NCI-H1048 (cell line): ENCODE measurements at places on chromosomes 4 and X.
A peak's percentile ranks its signal among the peaks of the same experiment; 100 is the strongest.

GRCh38 chr4:66649236-66649635 lies 896.1 kb downstream of the CENPC start:
- no peak for DNase-seq

- DNase-seq: no peak
Measured at GRCh38 chrX:42955349-42955748, 177.4 kb upstream of the PPP1R2C start.

DNA sequence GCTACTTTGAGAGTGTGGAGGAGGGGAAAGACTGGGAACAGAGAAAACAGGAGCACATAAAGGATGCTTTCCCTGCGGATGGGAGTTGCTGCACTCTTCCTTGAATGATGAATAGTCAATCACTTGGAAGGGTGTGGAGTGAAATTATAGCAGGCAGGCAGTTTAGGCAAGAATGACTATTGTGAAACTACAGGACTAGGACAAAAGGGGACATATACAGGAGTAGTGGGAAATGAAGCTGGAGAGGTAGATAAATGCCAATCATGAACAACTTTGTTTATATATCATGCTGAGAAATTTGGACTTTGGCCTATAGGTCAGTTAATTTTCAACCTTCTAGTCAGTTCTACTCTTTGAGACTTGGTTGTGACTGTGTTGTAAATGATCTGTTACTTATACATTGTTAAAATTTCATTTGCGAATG lies 76.9 kb downstream of the PAQR3 start:
- DNase-seq: no peak

GRCh38 chrX:7771788-7772438 lies 71.1 kb upstream of the VCX start:
- no peak for DNase-seq

GRCh38 chr4:112515198-112516065 lies 548 bp downstream of the NEUROG2 start:
- DNase-seq: no peak

DNA sequence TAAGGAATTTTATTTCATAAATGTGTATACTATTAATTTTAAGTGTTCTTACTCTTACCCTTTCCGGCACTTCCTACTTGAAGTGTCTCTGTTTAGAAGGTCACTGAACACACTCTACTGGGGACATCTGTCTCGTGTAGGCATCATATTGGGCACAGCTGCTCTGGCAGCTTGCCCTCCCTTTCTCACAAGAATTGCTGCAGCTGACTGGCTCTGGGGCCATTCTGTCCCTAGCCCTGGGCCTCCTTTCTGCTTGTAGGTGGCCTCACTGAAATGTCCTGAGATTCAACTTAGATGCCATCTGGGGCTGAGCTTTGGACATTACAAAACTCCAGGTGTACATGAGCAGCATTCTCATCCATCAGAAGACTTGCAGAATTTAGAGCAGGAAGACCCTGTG lies 49.6 kb downstream of the SMAD1 start:
- DNase-seq: no peak

- DNase-seq: no peak
Measured at GRCh38 chrX:18701621-18702361, 5.7 kb upstream of the PPEF1 start.

DNA sequence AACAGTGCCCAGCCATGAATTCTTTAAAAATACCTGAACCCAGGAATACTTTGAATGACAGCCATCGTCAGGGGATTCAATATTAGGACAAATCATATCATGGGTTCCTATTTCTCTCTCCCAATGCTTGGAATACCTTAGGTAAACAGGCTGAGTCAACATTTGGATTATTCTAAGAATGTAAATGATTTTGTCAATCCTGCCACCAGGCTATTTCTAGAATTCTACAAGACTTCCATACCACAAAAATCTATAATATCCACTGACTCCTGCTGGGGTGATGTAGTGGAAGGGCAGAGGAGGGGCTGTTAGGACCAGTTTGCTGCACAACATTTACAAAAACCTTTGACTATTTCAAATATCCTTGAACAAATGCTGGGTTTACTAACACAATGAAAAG lies 65.2 kb downstream of the IGFBP7 start:
- DNase-seq: no peak

DNA sequence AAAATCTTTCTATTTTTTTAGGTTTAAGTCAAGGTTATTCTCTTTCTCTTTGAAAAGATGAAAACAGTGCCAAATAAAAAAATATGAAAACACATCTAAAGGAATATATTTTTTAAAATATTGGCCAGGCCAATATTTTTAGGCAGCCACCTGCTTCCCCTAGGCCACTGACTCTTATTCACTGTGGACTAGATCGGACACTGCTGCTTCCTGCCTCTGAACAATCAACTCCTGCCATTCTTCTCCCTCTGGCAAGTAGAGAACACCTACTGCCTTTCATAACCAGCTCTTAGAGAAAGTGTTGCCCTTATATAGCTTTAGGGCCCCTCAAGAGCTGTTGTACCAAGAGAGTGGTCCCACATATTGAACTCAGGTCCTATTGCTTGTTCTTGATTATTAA lies 529.2 kb downstream of the RAPGEF2 start:
- no peak for DNase-seq

GRCh38 chr4:134537701-134538100 lies 336.1 kb upstream of the PABPC4L start:
- DNase-seq: no peak

DNA sequence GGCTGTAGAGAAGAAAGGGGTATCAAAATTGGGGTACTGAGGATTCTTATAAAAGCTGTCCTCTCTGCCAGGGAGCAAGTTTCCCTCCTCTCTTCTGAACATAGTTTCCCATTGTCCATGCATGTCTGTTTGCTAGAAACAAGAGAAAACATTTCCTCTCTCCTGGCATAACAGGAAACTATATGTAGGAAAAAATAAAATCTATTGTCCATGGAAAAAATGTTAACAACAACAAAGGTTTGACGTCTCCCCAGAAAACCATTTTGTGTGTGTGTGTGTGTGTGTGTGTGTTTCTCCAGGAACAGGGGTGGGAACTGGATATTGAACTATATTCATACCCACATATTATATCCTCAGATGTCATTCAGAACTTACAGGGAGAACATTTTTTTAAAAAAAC lies 107.2 kb downstream of the GASK1B start:
- no peak for DNase-seq

DNA sequence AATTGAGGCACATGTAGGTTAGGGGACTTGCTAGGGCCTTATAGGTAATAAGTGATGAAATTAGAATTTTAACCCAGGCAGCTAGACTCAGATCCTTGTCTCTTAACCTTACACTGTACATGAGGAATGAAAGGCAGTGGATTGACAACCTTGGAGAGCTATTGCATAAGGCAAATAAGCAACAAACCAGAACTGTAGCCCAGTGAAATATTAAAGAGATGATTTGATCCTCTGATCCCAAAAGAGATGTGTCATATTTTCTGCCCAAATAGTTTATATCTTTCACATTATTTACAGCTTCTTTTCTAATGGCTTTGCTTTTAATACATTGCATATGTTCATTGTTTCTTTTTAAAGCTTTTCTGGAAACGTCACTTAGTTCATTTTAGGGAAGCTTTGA lies 252.6 kb downstream of the ANK2 start:
- no peak for DNase-seq

DNA sequence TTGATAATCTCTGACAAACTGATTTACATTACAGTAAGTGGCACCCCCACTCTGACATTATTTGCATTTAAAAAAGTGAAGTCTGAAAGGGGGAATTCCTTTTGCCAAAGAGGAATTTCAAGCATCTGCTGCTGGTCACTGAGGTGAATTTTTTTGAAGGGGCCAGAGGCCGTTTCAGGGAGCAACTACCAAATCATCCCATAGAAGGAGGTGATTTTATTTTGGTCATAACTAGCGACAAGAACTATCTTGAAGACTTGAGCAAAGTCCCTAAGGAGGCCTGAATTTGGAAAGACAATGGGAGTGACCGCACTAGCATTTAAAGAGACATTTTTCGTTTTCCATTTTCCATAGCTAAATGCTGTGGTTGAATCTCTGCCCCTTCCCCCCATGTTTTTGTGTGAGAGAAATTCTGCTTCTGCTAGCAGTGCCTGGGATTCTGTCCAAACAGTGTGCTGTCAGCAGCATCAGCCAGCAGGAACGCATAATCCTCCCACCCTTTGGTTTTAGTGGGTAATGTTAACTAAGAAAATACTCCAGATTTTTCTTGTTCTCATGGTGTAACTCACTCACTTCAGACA lies 110.1 kb upstream of the MED14 start:
- DNase-seq: no peak

GRCh38 chr4:113761620-113762185 lies at the start of gene CAMK2D:
Gene CAMK2D (minus strand): TSS chr4:113761738. CDS start chr4:113761068, 670 bp downstream.
- peak; percentile 41 for DNase-seq

- DNase-seq: no peak
Measured at GRCh38 chr4:185841451-185841850, 29.5 kb upstream of the SORBS2 start.

DNA sequence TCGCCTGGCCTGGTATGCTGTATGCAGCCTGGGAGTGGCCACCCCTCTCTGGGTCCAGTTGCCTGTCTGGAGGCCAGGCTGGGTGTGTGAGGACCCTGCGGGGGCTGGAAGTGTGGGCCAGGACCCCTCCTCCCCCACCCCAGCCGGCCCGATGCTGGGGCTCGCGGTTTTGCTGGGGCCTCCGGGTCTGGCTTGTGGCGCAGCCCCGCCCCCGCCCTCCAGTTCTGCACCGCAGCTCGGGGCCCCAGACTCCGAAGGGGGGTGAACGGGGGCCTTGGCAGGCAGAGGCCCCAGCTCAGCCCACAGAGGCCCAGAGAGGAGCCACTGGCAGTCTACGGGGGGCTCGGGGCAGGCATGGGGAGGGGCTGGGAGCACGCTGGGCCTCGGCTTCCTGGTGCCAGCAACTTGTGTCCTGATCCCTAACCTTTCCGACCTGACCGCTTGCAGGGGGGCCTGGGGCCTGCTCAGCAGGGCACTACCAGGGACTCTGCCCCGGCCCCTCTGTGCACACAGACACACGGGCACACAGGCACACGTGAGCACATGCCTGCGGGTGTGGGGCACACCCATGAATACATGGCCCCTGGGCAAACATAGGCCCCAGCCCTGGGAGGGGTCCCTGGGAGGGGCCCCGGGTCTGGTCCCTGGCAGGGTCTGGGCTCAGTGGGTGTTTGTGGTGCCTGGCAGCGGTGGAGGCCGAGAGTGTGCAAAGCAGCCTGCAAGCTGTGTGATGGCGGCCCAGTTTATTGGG lies 21.4 kb upstream of the FGFR3 start:
- DNase-seq: no peak

DNA sequence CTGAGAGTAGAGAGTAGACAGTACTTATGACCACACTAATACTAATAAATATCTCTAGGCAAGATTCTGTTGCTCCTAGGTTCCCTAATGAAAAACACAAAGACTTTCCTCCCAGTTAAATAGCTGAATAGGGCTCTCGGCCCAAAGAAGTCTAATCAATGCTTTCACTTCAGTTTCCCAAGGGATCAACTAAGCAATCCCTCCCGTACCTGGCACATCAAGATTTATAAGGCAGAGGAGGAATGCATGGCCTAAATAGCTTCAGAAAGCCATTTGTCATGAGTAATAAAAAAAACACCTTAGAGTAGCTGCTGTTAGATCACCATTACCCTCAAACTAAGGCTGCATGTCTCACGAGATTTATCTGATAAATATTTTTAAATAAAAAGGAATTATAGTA lies 56.8 kb upstream of the EXOC1L start:
- no peak for DNase-seq

- peak; percentile 42 for DNase-seq
Measured at GRCh38 chrX:40188573-40189417, 91.0 kb upstream of the BCOR start.

DNA sequence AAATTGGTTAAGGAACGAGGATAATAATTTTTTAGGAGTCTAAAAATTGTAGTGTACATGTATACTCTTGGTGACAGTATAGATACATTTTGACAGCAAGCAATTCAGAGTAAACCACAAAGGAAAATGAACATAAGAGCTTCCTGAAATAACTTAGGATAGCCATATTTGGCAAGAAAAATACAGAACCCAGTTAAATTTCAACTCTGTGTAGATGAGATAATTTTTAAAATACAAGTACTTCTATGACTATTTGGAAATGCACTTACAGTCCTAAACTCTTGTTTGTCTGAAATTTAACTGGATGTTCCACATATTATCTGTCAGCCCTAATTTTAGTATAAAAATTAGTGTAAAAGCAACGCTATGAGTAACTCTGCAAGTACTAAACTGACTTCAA lies 124.4 kb upstream of the PCDH18 start:
- DNase-seq: no peak

- DNase-seq: no peak
Measured at GRCh38 chrX:81120258-81120935, 81.3 kb downstream of the HMGN5 start.

DNA sequence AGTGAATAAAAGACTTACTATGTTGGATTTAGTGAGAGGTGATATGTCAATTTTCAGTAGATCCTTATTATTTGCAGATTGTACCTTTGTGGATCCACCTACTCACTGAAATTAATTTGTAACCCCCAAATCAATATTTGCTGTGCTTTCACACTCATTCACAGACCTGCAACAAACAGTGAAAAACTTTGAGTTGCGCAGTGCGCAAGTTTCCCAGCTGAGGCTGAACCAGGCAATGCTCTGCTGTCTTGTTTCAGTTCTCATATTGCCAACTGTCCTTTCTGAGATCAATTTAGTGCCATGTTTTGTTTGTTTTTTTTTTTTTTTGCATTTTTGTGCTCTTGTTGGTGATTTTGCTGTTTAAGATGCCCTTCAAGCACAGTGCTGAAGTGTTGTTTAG lies 40.8 kb upstream of the LEF1 start:
- no peak for DNase-seq

- no peak for DNase-seq
Measured at GRCh38 chr4:28675582-28675981, 1814.9 kb downstream of the STIM2 start.

- no peak for DNase-seq
Measured at GRCh38 chrX:27767387-27767786, 40.4 kb upstream of the MAGEB10 start.

GRCh38 chrX:144918936-144919335 lies 328.4 kb upstream of the SPANXN1 start:
- no peak for DNase-seq

GRCh38 chrX:118634336-118634735 lies 93.1 kb upstream of the IL13RA1 start:
- no peak for DNase-seq

DNA sequence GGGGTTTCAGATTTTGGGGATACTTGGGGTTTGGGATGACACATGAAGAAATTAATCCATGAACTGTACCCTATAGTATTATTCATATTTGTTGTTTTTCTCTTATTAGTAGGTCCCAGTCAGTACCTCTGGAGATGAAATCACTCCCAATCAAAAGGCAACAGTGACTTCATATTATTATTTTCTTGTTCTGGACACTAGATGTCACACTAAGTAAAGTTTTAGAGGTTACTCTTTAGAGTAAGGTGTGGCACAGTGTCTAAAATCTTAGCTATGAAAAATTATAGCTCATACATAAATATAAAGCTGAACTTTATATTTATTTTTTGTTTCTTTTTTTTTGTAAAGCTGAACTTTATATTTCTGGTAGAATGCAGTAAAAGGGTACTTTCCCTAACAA lies 35.1 kb downstream of the FAM114A1 start:
- DNase-seq: peak; percentile 23

DNA sequence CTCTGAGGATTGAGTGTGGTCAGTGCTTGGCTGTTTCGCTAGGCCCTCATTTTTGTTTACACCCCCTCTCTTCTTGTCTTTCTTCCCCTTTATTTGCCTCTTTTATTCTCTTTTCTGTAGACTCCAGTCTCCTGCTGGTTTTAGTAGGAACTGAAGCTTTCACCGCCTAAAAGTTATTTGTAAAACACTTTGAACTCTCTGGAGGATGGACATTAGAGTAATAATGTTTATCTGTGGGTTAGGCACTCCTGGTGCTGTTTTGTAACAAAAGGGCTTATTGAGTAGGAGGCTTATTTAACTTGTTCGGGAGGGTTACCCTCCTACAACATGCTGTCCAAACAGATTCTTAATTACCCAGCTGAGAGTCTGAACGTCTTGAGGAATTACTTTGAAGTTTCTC lies 1.6 kb upstream of the ARHGAP10 start:
- DNase-seq: no peak
